ENCODE measurements at places on chromosomes 3 and 15. TPM values are rescaled to one million over a fixed set of nuclear protein-coding genes. Genes with fewer than 3 reads are reported as not detected.

The CCK gene
- total RNA-seq = not detected

The P3H2 gene
- 0.16 TPM for total RNA-seq

The CPEB1 gene
- 0.72 TPM for total RNA-seq

- DNase-seq = no peak
- no peak overlapping the region for H3K4me3 ChIP-seq
- H3K36me3 ChIP-seq = no peaks in the 10 kb centered on the region
- no peaks in the 10 kb centered on the region for H3K4me1 ChIP-seq
These were observed 80.5 kb downstream of the NPAP1 start for GRCh38 chr15:24756101-24756500.

- H3K36me3 ChIP-seq = no peaks in the 10 kb centered on the region
- H3K4me3 ChIP-seq = no peak overlapping the region
- DNase-seq = no peak
- peaks cover 3% of the 10 kb centered on the region for H3K27me3 ChIP-seq
- H3K4me1 ChIP-seq = no peaks in the 10 kb centered on the region
These were observed 10.2 kb downstream of the PLSCR5 start for GRCh38 chr3:146594843-146595482.

DNA sequence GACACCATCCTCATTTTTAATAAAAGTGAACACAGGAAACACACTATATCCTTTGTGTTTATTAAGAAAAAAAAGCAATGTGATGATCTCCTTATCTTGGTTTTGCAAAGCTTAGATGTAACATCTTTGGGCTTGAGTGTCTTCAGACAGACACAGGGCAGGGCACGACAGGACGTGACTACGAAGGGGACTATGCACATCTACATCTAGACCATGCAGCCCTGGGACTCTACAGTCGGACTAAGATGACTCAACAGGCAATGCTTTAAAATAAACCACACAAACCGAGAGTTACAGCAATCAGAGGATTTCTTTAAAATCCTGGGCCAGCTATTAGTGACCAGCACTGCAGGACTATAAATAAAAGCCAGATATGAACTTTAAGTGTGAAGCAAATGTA is 22.8 kb upstream of the TM2D3 start:
- H3K27ac ChIP-seq = no peak overlapping the region
- peaks cover 50% of the 10 kb centered on the region for H3K36me3 ChIP-seq
- no peaks in the 10 kb centered on the region for H3K27me3 ChIP-seq
- H3K4me3 ChIP-seq = no peak overlapping the region

DNA sequence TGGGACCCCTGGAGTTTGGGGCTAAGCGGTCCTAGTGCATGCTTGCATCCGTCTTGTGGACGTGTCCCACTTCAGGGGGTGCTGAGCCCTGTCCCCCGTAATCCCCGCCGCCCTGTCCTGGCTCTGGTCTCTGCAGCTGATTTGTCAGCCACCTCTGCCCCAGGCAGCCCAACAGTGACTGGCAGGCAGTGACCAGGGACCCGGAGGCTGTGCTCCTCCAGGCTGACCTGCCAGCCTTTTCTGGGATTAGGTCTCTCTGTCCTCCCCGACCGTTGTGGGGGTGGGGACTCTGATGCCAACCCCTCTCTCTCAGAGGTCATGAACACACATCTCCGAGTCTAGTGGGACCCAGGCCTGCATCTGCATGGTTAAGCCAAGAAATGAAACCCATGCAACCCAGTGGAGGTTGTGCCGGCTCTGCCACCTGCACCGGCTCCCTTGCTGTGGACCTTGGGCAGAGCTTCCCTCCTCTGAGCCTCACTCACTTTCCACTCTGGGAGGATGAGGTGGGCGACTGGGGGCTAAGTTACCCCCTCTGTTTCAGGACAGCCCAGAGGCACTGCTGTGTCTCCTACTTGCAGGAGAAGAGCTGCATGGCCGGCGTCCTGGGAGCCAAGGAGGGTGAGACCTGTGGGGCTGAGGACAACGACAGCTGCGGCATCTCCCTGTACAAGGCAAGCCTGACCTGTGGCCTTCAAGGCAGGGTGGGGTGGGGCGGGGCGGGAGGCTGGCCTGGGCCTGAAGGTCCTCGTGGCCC is 60.2 kb downstream of the FBLN2 start:
- no peaks in the 10 kb centered on the region for H3K27me3 ChIP-seq
- no peak for DNase-seq
- H3K27ac ChIP-seq = no peak overlapping the region

DNA sequence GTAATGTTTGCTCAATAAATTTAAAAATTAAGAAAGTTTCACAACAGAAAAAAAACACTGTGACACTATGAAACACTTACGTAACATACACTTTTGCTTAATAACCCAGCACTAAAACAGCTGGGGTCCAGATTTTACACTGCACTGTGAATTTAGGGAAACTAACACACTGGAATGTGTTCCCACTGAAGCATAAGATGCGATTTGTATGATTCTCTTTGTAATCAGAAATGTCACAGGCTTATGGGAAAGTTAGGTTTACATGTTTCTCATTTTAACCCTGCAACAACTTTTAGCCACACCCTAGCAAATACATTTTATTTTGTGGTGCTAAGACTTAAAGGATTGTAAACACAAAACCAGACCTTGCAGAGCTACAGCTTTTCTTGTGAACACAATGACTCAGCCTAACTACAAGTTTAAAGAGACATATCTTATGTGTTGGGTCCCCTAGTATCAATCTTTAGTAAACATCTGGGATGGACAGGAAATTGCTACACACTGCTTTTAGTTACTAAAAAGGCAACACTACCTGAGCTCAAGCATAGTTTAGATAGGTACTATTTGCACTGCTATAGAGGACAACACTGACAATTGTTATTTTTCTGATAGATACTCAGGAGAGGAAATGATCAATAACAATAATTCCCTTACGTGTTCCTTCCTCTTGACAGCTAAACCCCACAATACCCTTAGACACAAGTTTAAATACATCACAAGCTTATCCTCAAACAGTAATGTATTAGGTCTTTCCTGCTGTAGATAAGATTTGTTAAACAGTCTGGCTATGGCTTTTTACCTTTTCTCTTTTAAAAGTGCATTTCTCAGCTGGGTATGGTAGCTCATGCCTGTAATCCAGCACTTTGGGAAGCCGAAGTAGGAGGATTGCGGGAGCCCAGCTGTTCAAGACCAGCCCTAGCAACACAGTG is 3.8 kb downstream of the PLD1 start:
- DNase-seq = no peak
- no peak overlapping the region for H3K27ac ChIP-seq
- H3K4me1 ChIP-seq = peaks cover 15% of the 10 kb centered on the region
- H3K36me3 ChIP-seq = no peaks in the 10 kb centered on the region

DNA sequence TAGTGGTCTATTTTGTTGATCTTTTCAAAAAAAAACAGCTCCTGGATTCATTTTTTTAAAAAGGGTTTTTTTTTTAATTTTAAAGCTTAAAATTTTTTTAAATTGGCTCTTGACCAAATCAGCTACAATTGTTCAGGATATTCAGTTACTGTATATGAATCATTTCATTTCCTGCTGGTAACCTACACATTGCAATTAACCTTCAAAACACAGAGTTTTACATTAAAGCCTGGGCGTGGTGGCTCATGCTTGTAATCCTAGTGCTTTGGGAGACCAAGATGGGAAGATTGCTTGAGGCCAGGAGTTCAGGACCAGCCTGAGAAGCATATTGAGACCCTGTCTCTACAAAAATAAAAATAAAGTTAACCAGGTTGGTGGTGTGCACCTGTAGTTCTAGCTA is 163.4 kb downstream of the ALDH1A2 start:
- H3K27me3 ChIP-seq = peaks cover 4% of the 10 kb centered on the region
- no peaks in the 10 kb centered on the region for H3K36me3 ChIP-seq
- H3K4me1 ChIP-seq = no peaks in the 10 kb centered on the region
- no peak overlapping the region for H3K4me3 ChIP-seq
- H3K27ac ChIP-seq = no peak overlapping the region
- DNase-seq = no peak
